Lower lobe of right lung (tissue), 2 donors: ENCODE measurements at places on chromosomes 5 and 9. TPM values are rescaled to one million over a fixed set of nuclear protein-coding genes. Genes with fewer than 3 reads are reported as not detected.

GRCh38 chr5:2738156-2738699 lies 13.2 kb downstream of the IRX2 start:
- DNase-seq: peak; percentile 61

DNA sequence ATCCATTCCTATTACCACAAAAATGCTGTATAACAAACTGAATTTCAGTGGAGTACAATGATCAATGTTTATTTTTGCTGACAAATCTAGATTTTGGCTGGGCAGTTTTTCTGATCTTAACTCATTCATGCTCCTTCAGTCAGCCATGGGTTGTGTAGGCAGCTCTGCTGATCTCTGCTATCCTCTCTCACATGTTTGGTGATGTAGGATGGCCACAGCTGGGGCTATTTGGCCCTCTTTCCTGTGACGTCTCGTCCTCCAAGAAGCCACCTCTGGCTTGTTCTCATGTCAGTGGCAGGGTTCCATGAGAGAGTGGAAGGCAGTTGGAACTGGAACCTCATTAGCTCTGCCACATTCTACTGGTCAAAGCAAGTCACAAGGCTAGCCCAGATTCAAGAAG lies 8.9 kb downstream of the NLN start:
- no peak for DNase-seq

GRCh38 chr9:72779614-72780013 lies 173.2 kb downstream of the ALDH1A1 start:
- no peak for DNase-seq

FOXE1 gene
- total RNA-seq: not detected

SHISAL2B gene
- total RNA-seq: not detected

CDH9 gene
- not detected for total RNA-seq
